ENCODE measurements at places on chromosomes 5 and 9. TPM values are rescaled to one million over a fixed set of nuclear protein-coding genes. Genes with fewer than 3 reads are reported as not detected.

SNCB gene
- total RNA-seq: not detected

SPATA31D1 gene
- not detected for total RNA-seq

ABCA1 gene
- 232 TPM for total RNA-seq

OLFM1 gene
- total RNA-seq: 5.5 TPM

CCL28 gene
- total RNA-seq: 0.43 TPM

PELO gene
- total RNA-seq: 45.7 TPM

AJM1 gene
- total RNA-seq: 1.4 TPM

ENTPD8 gene
- not detected for total RNA-seq

SLC34A1 gene
- not detected for total RNA-seq

ZNF483 gene
- 2.2 TPM for total RNA-seq

GOLGA2 gene
- total RNA-seq: 136 TPM

PCDHA8 gene
- 0.09 TPM for total RNA-seq

KCNT1 gene
- not detected for total RNA-seq

C5orf47 gene
- not detected for total RNA-seq

SVEP1 gene
- total RNA-seq: 134 TPM

DRD1 gene
- total RNA-seq: under 0.01 TPM

DND1 gene
- 0.14 TPM for total RNA-seq

HAPLN1 gene
- 0.55 TPM for total RNA-seq

Measured in smooth muscle cell of bladder (primary cell).